ENCODE measurements at places on chromosomes 2 and 18.

DNA sequence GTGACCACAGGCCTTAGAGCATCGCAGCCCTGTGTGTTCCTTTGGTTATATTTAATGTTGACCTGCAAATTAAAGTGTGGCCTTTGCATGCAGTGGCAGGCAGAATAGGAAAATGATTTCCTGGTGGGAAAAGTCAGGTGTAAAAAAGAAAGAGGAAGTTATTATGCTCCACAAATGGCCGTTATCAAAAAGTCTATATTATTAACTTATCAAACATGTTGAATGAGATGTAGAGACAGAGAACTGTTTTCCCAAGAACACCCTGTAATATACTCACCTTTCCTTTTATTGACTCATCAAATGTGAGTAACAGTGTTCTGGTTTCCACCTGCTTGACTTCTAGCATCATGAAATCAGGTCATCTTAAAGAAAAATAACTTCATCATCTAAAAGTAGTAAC, 35.3 kb downstream of the MEIS1 start:
- DNase-seq = no peak

GRCh38 chr2:147355706-147356105, 489.1 kb upstream of the ACVR2A start:
- no peak for DNase-seq

- DNase-seq = no peak
Observed at GRCh38 chr2:178386986-178387597, 63.9 kb downstream of the PRKRA start.

- DNase-seq = no peak
Observed at GRCh38 chr2:5696404-5696944, 4.3 kb downstream of the SOX11 start.

DNA sequence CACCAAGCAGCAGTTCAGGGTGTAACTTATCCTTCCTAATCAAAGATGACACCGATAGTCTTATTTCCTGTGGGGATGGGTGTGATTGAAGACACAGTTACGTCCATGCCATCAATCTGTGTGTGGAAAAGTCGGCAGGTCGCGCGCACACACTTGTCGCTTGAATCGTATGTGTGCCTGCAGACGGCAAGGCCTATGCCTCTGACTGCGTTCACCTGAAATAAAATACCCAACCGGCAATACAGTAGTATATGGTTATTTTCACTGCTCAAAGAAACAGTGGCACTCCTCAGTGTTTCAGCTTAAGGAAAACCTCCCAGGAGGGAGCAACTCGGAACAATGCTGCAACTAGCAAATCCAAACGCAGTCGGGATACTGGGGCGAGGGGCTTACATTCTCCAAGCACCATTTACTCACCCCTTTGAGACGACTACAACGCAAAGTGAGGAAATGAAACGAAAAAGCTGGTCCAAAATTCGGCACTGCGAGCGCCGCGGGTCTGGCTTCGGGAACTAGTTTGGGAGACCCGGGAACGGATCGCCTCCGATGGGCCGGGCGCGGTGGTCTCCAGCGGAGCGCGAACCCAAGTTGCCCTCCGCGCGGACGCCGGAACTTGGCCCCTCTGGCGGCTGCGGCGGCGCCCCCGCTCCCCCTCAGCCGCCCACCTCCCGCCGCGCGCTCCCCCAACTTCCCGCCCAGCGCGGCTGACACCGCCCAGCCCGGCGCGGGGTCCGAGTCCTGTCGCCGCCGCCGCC, 675 bp downstream of the PRKD3 start:
- DNase-seq = peak; percentile 58

DNA sequence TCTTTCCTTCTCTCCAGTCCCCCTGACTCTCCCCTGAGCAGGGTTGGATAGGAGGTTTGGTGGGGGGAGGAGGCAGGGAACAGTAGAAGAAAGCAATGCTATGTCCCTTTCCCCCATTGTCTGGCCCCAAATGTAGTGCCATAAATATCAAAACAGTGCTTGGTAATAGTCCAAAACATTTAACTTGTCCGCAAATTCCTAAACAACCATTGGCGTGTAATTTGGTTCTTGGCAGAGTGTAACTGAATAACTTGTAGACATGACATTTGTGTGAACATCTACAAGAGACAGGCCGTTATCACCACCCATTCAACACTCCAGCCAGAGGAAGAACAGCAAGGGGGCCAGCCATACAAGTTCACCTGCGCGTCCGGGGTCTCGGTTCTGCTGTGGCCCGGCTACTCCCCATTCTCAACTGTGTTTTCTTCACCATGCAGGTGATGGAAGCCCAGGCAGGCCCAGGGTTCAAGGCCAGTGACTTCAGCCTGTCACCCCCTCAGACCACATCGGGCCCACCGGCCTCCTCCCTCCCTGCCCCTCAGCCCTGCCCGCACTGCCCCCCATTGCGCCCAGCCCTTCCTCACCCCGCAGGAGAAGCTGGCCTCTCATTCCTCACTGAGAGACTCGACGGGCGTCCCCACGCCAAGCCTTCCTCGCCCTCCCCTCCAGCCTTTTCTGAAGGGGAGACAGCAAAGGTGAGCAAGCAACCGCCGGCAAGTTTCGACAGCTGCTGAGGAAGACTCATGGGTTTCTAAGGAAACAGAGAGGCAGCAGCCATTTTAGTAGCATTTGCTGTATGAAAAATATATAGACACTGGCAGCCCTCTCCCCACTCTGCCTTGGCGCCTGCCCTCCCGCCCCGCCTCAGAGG, 699 bp upstream of the RAPGEF4 start:
- no peak for DNase-seq

DNA sequence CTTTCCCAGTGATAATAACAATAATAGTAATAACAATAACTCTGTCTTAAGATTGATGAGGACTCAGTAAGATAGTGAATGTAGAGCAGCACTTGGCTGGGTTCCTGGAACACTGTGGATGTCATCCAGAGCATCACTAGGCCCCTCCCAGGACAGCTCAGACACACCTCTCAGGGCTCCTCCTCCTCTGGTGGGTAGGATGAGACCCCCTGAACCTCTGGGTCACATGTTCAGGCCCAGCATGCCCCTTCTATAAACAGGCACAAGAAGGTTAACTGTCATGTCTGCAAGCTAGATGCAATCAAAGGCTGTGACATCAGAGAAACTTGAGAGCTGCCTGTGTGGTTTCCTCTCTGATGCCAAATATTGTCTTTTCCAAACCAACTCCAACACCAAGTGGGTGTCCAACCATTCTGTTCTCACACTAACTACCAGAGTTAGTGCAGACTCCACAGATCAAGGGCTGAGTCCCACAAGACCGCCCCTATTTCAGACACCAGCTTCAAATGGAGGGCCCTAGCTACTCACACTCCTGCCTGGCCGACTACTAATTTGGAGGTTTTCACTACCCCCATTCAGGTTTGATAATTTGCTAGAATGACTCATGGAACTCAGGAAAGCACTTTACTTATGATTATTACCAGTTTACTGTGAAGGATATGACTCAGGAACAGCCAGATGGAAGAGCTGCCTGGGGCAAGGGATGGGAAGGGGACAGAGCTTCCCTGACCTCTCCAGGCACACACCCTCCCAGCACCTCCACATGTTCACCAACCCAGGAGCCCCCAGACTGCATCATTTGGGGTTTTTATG, 46.4 kb upstream of the BZW1 start:
- DNase-seq = no peak

DNA sequence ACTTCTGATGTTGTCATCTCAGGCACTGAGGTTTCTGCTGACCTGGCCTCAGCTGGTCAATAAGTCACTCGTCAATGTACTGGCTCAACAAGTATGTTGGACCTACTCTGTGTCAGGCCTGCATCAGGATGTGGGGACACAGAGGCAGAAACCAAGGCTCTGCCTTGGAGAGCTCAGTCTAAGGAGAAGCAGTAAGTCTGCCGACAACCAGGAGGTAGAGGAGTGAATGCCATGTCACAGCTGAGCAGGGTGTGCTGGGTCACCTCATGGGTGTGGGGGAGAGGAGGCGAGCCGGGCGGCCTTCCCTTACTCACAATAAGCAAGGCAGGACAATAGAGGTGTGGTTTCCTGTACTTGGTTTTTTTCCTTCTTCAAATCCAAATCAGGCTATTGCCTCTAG, 75.8 kb downstream of the COLEC12 start:
- no peak for DNase-seq

GRCh38 chr2:201345625-201346213, 11.4 kb downstream of the FLACC1 start:
- DNase-seq = no peak

DNA sequence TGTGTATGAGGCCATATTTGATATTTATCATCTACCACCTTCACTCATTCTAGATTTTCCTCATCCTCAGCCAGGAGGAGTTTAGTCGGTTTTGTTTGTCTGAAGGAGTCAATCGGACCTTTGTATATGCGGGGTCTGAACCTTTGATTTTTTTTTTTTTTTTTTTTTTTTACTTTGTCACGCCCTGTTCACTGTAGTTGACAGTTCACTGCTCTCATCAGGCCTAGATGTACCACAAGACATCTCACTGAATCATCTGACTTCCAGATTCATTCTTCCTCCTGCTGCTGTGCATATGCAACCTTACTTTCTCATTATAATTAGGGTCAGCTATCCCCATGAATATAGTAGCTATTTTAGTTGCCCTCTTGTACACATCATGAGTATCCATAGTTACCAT, 133.2 kb downstream of the ARHGAP15 start:
- DNase-seq = no peak

GRCh38 chr2:148926981-148927401, 52.0 kb downstream of the KIF5C start:
- DNase-seq = peak; percentile 38

DNA sequence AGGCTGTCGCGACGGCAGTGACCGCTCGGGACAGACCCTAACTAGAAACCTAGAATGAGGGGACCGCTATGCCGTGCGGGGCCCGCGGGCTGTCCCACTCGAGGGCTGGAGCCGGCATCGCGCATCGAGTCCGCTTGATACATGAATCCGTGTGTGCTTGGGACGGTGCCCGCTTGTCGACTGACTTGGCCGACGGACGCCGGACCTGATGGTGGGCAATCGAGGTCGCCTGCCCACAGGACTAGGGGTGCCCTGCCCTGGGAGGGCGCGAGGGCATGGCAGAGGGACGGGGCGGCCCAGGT, 749 bp upstream of the PTMA start:
- DNase-seq = no peak

GRCh38 chr2:169237286-169237685, 125.0 kb downstream of the LRP2 start:
- no peak for DNase-seq

DNA sequence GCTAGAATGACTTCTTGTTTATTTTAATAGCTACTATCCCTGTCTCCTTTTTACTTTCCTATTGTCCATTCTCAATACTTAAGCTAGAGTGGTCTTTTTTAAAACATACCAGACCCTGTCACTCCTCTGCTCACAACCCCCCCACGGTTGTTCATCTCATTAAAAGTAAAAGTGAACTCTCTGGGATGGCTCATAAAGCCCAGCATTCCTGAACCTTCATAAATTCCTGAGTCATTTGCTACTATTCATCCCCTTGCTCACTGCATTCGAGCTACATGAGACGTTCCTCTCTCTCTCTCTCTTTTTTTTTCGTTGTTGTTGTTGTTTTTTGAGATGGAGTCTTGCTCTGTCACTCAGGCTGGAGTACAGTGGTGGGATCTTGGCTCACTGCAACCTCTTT, 148.7 kb upstream of the DSEL start:
- DNase-seq = no peak

- no peak for DNase-seq
Observed at GRCh38 chr2:230582851-230583283, 129.8 kb upstream of the CAB39 start.
